ENCODE measurements at places on chromosomes 6 and 20. TPM values are rescaled to one million over a fixed set of nuclear protein-coding genes. Genes with fewer than 3 reads are reported as not detected.

The TP53TG5 gene
- total RNA-seq: 0.85 TPM

The TGM2 gene
- total RNA-seq: 1.5 TPM

The MAFB gene
- total RNA-seq: 6.7 TPM

The LGSN gene
- 0.18 TPM for total RNA-seq

GRCh38 chr20:47178851-47179250 is 177.6 kb downstream of the ZMYND8 start:
- DNase-seq: no peak
- no peaks in the 10 kb centered on the region for H3K36me3 ChIP-seq
- H3K4me1 ChIP-seq: no peaks in the 10 kb centered on the region
- peaks cover 6% of the 10 kb centered on the region for H3K27me3 ChIP-seq
